Activated CD8-positive, alpha-beta memory T cell treated with anti-CD3 and anti-CD28 coated beads, Interleukin-2, amount 50 U/mL, for 48 hours (primary cell): ENCODE measurements at places on chromosomes 7 and 10.

- DNase-seq: peak; percentile 49
Measured at GRCh38 chr10:43221419-43222209, 45.3 kb downstream of the RASGEF1A start.

DNA sequence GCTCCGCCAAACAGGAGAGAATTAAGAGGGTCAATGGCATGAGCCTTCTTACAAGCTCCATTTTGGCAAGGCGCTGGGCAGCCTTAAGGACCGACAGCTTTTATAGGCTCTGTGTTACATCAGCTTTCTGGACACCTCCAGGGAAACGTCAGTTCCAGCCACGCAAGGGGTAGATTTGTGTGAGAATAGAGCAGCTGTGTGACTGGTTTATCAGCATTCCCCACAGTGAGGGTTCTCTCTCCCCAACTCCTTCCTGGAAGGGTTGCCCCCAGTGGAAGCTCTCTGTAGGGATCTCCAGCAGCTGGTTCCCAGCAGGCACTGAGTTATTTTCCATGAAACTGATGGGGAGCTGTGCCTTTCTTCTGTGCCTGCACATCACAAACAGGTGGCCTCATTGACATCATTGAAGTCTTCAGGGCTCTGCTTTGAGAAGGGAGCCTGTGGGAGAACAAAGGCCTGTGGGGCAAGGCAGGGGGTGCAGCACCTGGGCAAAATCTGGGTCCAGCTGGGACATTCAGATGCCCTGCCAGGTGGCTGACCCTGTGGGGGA is at the start of gene CUZD1:
CUZD1 (minus strand) TSS at position 75 of the 550 bp plus-strand sequence; CDS start at position 61, 14 bp downstream.
- DNase-seq: no peak

DNA sequence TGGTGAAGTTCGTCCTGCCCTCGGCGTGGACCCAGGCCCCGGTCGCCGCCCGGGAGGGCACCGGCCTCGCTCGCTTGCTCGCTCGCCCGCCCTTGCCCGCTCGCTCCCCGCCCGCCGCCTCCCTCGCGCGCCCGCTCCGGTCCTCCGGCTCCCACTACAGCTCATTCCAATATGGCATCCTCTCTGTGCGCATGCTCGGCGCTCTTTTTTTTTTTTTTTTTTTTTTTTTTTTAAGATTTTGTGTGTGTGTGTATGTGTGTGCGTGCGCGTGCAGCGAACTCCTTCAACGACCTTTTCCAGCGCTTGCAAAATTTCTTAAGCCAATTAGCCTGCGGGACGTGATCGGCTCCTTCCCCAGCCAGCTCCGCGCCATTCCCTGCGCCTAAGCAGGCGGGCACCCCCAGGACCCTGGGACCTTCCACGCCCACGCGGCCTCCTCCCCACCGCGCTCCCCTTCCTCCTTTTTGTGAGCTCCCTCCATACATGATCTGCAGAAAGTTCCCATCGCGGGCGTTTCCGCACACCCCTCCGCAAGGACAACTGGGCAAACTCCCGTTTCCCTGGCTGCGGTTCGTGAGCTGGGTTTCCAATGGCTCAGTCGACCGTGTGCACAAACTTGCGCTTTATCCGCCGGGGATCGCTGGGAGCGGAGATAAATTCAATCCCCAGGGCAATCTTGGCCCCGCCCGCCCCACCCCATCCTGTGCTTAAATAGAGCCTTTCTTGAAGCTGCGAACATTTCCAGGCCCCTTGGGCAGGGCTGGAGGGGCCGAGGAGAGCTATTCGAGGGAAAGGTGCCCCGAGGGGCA is at the start of gene SFMBT2:
SFMBT2 (minus strand) TSS at position 173 of the 809 bp plus-strand sequence. CDS start 29,136 bp downstream, outside the sequence.
- DNase-seq: peak; percentile 79

DNA sequence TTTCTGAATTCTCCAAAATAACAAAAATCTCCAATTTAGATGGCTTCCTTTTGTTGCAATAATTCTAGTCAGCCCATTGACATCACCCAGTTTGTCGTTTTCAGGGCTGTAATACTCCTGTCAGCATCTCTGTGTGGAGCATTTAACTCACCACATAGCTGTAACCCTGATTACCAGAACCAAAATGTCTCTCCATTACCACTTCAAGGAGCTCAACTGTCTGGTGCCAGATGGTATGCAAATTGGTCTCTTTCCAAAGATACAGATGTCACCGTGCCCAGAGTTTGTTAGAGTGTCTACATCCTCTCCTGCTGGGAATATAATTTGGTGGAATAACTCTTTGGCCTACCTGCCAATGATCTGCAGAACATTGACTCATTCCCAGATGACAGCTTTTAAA is 350.3 kb upstream of the POT1 start:
- DNase-seq: no peak

DNA sequence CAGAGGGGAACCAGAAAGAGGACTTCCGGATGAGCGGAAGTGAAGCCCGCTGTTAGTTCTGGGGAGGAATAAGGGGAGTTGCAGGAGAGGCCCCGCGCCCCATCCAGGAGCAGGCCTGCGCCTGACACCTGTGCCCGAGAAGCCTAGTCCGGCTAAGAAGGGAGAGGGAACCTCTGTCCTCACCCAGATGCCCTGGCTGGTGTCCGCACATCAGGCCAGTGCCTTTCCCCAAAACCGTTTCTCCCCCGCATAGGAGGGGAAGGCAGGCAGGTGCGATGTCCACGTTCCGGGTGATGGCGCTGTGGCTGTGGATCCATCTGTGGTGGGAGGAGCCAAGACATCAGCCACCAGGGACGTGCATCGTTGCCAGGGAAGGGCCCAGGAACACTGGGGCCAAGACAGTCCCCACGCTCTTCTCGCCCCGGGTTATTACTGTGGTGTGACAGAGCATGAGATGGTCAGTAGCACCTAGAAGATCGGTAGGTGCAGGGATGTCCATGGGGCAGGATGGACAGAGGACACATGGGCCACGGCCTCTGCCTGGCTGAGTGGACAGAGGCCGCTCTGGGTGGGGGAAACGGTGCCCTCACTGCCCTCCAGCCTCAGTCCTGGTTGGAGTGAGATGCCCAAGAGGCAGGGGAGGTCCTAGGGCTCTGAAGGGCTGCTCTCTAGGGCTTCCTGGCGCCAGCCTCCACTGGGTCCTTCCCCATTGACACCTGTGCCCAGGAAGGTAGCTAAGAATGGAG is 262.7 kb downstream of the CELF2 start:
- DNase-seq: no peak

- peak; percentile 40 for DNase-seq
Measured at GRCh38 chr7:45184326-45185027, 26.9 kb downstream of the RAMP3 start.

- peak; percentile 77 for DNase-seq
Measured at GRCh38 chr7:30285536-30286284, 1.3 kb downstream of the ZNRF2 start.

GRCh38 chr10:128062331-128062880 is 63.8 kb downstream of the MKI67 start:
- DNase-seq: no peak

- no peak for DNase-seq
Measured at GRCh38 chr10:54318470-54318869, 482.6 kb downstream of the PCDH15 start.

DNA sequence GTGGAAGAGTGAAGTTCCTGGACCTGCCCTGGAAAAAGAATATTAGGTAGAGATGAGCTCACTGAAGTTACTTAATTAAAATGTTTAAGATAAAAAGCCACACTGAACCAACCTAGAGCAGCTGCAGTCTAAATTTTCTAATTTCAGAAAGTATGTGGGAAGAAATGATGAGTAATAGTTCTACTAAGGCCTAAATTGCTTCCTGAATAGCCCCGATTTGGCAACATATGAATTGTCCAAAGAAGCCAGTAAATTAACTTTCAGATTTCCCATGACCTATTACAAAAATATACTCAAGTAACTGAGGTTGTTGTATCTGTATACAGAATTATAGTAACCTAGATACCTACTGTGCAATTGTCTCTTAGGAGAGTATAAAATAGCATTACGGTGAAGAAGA is 312.6 kb downstream of the IPMK start:
- no peak for DNase-seq

GRCh38 chr10:70298393-70298792 is 14.6 kb upstream of the NPFFR1 start:
- no peak for DNase-seq

DNA sequence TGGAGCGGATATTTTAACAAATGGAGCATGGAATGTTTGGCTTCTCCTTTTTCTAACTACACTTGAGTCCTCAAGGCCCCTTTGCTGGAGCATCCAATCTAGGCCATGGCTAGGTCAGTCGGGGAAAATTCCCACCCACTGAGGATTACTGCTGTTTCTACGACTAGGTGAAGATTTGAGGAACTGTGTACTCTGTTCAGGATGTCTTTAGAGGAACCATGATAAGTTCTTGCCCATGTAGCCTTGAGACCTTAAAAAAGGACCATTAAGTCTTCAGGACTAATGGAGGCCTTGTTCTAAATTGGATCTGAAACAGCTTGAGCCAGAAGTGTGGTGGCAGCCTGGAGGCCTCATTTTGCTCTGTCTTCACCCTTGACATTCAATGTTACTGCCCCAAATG is 6.2 kb downstream of the AGK start:
- no peak for DNase-seq

DNA sequence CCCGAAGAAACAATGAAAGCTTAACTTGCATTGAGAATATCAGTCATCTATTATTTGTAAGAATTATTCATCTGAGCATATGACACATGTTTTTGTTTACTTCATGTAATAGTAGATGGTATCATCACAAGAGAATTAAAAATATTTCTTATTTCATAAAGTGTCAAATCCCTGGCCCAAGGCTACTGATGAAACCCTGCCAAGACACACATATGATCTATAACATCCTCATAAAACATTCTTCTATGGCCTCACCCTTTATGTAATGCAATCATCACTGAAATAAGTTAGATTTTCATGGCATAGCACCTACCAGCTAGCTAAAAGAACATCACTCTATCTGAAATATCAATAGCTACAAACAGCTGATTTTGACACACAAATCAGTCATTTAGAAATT is 385.6 kb upstream of the PHF14 start:
- DNase-seq: no peak
